NCI-H524 treated with DMSO at 0.1 percent for 48 hours (cell line): ENCODE measurements at places on chromosomes 4 and X.

GRCh38 chr4:8350352-8350751 is 80.8 kb downstream of the HTRA3 start:
- no peak for DNase-seq

DNA sequence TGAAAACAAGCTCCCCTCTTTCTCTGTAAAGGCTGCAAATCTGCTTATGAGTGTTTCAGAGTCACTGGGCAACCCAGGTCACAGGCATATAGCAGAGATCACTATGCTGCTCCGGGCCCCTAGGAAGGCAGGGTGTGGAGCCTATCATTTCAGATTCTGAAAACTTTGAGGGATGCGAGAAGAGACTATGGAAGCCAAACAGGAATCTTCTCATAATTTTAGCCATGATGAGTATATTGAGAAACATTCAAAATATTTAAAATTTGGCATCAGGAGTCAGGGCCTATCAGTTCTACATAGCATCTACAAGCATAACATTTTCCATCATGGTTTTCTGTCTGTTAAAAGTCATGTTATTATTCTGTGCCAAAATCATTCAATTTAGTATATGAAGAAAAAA is 61.7 kb upstream of the ATXN3L start:
- DNase-seq: no peak

- DNase-seq: no peak
These were observed 21.8 kb downstream of the RNF212 start for GRCh38 chr4:1091561-1091995.

GRCh38 chr4:566035-566434 is 10.1 kb downstream of the TMEM271 start:
- DNase-seq: no peak

- no peak for DNase-seq
These were observed 108.6 kb downstream of the TBL1X start for GRCh38 chrX:9573282-9574106.

- no peak for DNase-seq
These were observed 152.0 kb downstream of the GASK1B start for GRCh38 chr4:158020734-158021346.

DNA sequence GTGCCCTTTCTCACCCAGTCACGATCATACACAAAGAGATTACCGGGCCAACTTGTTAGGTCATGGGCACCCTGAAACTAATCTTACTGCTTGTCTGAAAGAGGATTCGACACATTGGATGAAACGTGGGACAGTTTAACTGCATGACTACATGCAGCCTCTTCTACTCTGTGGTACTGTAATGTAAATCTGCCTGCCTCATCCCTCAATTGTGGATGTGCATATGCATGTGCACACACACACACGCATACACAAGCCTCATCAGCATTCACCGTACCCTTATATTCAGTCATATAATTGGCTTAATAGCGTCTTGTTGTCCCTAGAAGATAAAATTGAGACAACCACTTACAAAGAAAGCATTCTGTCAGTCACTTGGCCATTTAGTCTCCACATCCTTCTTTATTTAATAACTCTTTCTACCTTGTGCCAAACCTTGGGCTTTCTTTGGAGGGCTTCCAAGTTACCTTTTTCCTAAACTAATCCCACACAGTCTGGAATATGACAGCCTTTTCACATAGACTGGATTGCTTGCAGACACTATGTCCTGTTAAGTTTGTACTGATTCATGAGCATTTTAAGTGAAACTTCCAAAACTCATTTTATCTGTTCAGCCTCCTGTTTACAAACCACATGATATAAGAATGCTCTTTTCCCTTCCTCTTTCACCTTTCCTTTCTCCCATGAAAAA is 132.9 kb downstream of the AFF2 start:
- no peak for DNase-seq

DNA sequence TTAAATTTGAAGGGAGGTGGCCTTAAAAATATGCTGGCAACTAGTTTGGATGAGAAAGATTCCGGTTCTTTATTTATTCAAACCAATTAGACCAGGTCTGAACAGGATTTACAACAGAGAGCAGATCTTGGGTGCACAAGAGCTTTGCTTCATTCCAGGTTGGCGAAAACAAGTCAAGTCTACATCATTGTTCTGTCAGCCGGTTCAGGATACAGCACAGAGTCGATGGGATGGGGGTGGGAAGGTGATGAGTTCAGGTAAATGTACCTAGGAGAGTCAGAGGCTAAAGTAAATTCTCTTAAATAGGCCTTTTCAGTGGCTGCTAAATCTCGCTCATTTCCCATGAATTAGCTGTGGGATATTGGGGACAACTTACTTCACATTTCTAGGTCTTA is 882 bp upstream of the STIM2 start:
- DNase-seq: no peak

- no peak for DNase-seq
These were observed 320.0 kb downstream of the IDS start for GRCh38 chrX:149185087-149185486.

- no peak for DNase-seq
These were observed 442 bp downstream of the NDUFB11 start for GRCh38 chrX:47143894-47144625.

GRCh38 chr4:85210353-85210752 is 243.9 kb upstream of the WDFY3 start:
- no peak for DNase-seq

DNA sequence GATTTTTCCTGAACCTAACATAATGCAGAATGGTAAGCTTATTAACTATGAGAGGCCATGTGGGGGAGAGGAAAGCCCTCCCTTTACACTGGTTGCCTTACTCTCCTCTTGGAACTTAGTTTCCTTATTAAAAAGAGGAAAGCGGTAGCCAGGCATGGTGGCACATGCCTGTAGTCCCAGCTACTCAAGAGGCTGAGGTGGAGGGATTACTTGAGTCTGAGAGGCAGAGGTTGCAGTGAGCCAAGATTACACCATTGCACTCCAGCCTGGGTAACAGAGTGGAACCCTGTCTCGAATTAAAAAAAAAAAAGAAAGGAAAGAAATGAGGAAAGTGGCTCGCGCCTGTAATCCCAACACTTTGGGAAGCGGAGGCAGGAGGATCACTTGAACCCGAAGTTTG is 2.0 kb downstream of the FAM47E start:
- no peak for DNase-seq

- no peak for DNase-seq
These were observed 23.6 kb downstream of the UPRT start for GRCh38 chrX:75297508-75297907.

DNA sequence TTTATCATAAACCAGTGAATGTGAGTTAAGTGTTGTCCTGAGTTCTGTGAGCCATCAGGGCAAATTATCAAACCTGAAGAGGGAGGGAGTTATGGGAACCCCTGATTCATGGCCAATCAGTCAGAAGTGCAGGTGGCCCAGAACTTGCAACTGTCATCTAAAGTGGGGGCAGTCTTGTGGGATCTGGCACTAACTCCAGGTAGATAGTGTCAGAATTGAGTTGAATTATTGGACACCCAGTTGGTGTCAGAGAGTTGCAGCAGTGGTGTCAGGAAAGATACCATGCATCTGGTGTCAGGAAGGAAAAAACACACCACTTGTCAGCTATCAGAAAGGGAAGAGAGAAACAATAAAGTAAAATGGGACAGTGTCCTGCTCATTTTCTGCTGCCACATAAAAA is 8.4 kb downstream of the CORIN start:
- no peak for DNase-seq

- DNase-seq: no peak
These were observed 280.1 kb downstream of the RAPGEF2 start for GRCh38 chr4:159382856-159383561.

GRCh38 chr4:47705326-47705981 is 132.4 kb downstream of the CORIN start:
- no peak for DNase-seq

DNA sequence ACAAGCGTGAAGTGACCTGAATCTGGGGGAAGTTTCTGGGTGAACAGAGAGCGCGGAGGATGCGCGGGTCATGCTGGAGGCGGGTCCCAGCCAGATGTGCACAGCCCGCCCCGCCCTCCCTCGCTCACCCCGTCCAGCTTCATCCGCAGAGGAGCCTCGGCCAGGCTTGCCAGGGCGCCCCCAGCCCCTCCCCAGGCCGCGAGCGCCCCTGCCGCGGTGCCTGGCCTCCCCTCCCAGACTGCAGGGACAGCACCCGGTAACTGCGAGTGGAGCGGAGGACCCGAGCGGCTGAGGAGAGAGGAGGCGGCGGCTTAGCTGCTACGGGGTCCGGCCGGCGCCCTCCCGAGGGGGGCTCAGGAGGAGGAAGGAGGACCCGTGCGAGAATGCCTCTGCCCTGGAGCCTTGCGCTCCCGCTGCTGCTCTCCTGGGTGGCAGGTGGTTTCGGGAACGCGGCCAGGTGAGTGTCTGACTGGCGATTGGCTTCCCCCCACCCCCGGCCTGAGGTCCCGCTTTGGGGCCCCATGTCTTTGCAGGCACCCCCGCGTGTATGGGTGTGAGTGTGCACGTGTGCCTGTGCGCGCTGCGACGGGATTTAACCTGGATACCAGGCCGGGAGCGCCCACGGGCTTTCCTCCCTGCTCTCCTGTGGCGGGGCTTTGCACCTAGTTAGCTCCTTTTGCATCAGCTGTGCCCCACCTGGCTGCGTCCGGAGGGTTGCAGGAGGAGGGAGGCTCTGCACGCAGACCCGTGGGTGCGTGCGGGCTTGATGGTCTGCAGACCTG is at the start of gene EGFL6:
Gene EGFL6 (plus strand): TSS at position 123 of the 782 bp plus-strand sequence. CDS start 261 bp downstream, at position 384.
- no peak for DNase-seq

GRCh38 chrX:39491548-39492297 is 606.0 kb downstream of the BCOR start:
- no peak for DNase-seq

- DNase-seq: no peak
These were observed 110.1 kb downstream of the ANAPC4 start for GRCh38 chr4:25487155-25487554.

DNA sequence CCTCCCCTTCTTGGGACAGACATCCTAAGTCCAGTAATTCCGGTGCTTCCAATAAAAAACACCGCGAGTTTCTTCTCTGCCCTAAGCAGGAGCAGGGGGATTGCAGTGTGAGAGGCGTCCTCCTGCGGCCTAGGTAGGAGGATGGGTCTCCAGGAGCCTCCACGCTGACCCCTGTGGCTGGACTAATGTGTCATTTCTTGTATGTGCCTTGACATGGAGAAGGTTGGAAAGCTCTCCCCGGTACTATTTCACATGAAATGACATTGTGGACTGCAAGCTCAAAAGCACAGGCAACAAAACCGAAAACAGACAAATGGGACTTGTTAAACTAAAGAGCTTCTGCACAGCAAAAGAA is 66.6 kb upstream of the ENPP6 start:
- no peak for DNase-seq

DNA sequence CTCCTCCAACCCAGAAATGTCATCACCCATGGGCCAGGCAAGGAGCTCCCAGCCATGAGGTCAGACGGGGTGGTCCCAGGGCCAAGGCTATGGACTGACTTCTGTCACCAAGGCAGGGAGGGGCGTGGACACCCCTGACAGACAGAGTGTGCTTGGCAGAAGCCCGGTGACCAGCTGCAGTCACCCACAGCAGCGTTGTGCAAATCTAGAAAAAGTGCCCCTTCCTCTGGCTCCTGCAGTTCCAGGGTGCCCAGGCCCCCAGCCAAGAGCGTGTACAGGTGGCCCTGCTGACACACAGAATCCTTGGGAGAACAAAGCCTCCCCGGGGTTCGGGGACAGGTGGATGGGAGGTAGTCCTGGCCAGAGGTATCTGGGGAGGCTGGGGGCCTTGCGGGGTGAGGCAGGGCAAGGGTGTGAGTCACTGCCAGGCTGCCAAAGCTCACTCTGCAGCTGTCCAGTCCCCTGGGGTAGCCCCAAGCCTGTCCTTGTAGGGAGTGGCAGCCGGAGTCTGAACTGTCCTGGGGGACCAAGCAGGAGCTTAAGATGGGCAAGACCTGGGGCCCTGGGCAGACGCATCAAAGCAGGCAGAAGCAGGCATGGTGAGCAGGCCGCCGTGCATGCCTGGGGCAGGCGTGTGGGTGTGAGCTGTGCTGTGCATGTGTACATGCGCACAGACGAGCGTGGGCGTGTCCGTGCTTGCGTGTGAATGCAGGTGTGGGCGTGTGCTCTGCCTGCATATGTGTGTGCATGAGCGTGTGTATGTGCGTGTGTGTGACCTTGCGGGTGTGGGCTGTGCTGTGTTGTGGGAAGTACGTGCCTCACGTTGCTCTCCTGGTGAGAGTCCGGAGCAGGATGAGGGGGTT is 3.3 kb downstream of the MYL5 start:
- no peak for DNase-seq

- no peak for DNase-seq
These were observed 112.4 kb upstream of the CXCL13 start for GRCh38 chr4:77493120-77493752.

GRCh38 chr4:1523907-1524636 is 117.8 kb upstream of the NKX1-1 start:
- DNase-seq: no peak

DNA sequence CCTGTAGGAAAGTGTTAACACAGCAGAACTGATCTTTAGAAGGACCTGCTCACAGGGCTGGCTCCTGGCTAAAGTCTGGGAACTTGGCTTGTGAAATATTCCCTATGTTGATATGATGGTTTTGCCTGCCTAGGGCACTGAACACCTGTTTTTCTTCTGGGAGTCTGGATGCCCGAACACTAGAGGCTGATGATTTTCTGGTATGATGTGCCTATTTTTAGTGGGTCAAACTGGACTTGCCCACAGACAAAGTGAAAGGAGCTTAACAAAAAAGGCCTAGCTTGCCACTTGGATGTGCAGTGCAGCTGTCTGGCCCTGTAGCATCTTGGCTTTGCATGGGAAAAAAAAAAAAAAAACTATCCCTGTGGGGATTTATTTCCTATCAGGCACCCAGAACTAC is 39.1 kb downstream of the ZNF674 start:
- DNase-seq: no peak

GRCh38 chr4:147730333-147730732 is 1.6 kb upstream of the ARHGAP10 start:
- no peak for DNase-seq
